ENCODE measurements at places on chromosomes 2 and 18.

- peaks cover 10% of the 10 kb centered on the region for H3K4me1 ChIP-seq
- H3K4me3 ChIP-seq, result no peak overlapping the region
- H3K27ac ChIP-seq, result no peak overlapping the region
- DNase-seq, result no peak
- H3K27me3 ChIP-seq, result no peaks in the 10 kb centered on the region
- H3K36me3 ChIP-seq, result no peaks in the 10 kb centered on the region
These were observed 58.6 kb downstream of the LCLAT1 start for GRCh38 chr2:30505500-30506180.

DNA sequence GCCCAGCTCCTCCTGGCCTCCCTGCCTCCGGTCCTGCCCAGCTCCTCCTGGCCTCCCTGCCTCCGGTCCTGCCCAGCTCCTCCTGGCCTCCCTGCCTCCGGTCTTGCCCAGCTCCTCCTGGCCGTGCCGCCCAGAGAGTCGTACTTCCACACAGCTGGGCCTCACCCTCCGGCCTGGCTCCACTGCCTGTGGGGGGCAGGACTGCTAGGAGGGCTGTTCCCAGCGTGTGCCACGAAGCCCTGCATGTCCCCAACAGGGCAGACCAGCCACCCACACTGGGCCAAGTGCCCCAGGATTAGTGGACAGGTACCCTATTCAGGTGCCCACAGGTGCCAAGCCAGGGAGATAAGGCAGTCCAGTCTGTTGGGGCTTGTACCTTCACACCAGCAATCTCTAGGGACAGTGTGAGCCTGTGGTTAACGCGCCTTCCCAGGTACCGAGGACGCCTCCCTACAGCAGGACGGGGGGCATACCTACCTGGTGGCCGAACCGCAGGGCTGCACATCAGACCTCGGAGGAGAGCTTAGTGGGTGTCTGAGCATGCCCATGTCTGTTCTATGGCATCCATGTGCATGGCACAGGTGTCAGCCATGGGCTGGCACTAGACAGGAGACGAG is 5.3 kb downstream of the GPC1 start:
- H3K36me3 ChIP-seq, result no peaks in the 10 kb centered on the region
- H3K4me1 ChIP-seq, result peaks cover 15% of the 10 kb centered on the region
- no peaks in the 10 kb centered on the region for H3K27me3 ChIP-seq
- DNase-seq, result no peak

DNA sequence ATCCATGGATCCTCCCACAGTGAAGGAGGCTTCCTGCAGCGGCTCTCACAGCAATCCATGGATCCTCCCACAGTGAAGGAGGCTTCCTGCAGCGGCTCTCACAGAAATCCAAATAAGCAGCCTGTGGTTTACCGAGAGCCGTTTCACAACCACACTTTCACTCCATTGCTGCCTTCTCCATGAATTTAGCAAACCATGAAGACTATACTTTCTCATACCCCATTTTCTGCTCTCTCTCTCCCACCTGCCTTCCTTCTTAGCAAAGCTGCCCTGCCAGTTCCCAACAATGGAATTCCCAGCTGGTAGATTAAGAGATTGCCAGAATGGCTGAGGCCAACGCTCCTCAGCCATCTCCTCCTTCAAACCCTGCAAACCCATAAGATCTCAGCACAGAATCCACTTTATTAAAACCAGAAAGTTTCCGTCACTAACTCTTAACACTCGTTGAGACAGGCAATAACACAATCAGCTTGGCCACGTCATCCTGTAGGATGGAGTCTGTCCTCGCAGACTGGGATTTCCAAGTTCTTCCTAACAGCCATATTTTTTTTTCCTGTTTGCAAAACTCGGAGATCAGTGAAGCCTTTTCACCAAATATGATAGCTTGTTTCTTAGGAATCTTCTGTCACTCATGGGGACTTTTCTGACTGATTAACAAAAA is 162.2 kb downstream of the PXDN start:
- H3K4me3 ChIP-seq, result no peak overlapping the region
- H3K36me3 ChIP-seq, result no peaks in the 10 kb centered on the region
- no peaks in the 10 kb centered on the region for H3K4me1 ChIP-seq
- H3K27me3 ChIP-seq, result no peaks in the 10 kb centered on the region
- DNase-seq, result no peak
- H3K27ac ChIP-seq, result no peak overlapping the region

DNA sequence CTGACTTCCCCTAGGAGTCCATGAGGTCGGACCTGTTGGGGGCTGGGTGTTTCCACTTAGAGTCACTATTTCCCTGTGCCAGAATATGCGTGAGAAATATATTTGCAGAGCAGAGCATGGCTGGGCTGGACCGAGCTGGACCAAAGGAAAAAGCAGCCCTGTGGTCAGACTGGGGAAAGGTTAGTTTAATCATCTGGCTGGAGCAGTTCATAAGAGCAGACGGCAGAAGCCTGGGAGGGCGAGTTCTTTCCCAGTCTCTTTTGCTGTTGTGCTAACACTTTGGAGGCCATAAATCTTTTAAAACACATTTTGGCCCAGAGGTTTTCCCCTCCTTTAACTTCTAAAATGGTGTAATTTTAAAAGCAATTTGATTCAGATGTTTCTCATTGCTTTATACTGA is 66.5 kb downstream of the GLI2 start:
- peaks cover 71% of the 10 kb centered on the region for H3K4me1 ChIP-seq
- no peak overlapping the region for H3K4me3 ChIP-seq
- H3K36me3 ChIP-seq, result no peaks in the 10 kb centered on the region

Data from thoracic aorta (tissue), 2 donors.